ENCODE measurements at places on chromosomes 2 and 18.

- peak; percentile 1 for DNase-seq
These were observed 861 bp downstream of the LTBP1 start for GRCh38 chr2:32947484-32948143.

- DNase-seq, result no peak
These were observed 108.0 kb downstream of the TWIST2 start for GRCh38 chr2:238955648-238956531.

DNA sequence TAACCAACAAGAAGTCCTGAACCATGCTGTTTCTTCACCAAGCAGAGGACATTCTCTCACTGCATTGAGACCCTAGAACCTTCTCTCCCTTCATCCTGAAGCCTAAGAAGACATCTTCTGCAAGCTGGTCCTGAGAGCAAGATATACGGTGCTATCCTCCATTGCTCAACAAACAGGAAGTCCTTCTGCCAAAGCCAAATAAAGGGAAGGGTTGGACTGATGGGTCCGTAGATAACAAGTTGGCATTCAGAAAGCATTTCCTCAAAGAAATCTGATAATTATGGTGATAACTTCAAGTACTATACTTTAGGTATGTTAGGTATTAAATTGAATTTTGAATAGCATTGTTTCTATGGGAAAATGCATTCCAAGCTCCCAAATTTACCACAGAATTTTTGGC is 23.3 kb downstream of the GRB14 start:
- no peak for DNase-seq

- DNase-seq, result no peak
These were observed 199.1 kb downstream of the FBXO15 start for GRCh38 chr18:73948497-73948896.

DNA sequence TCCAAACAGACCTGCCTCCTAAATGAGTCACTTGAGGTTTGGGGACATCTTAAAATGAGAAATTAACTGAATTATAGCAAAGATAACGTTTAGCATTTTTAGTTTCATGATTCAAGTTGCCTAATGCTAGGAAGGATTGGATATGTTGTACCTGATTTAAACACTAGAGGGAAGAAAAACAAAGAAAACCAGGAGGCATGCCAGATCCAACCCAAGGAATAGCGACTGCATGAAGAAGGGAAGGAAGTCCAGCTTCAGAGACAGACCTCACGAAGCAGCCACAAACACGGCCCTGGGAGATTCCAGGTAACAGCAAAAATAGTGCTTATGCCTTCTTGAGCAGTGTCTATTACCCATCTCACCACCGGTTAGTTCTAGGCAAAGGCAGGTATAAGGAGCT is 499.9 kb upstream of the SPHKAP start:
- DNase-seq, result no peak

DNA sequence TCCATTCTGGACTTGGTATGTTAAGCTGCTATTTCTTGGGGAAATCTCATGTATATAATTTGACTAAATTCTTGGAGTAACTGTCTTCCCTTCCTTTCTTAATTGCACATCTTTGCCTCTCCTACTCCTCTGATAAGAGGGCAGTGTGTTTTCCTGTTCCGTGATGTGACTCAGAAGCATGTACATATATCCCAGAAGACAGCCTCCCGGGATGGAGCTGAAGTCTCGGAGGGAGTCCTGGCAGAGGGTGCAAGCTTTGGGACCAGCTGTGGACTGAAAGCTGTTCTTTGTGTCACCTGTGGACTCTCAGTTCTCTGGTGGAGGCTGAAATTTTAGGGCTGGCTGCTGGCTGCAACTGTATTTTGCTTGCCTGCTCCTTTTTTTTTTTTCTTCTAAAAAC is 54.7 kb upstream of the MGAT5 start:
- DNase-seq, result no peak

- DNase-seq, result no peak
These were observed 450.6 kb upstream of the ST6GAL2 start for GRCh38 chr2:107336526-107336925.

GRCh38 chr2:187499941-187500532 is 52.0 kb upstream of the CALCRL start:
- DNase-seq, result no peak

Data from NCI-H1048 (cell line).